ENCODE measurements at places on chromosomes 7 and 10. TPM values are rescaled to one million over a fixed set of nuclear protein-coding genes. Genes with fewer than 3 reads are reported as not detected.
A peak's percentile ranks its signal among the peaks of the same experiment; 100 is the strongest.

The TIMM23B gene
- 26.7 TPM for polyA plus RNA-seq

GRCh38 chr10:104498347-104499081 lies 142.6 kb upstream of the SORCS3 start:
- no peak for DNase-seq

GRCh38 chr7:13044309-13044708 lies 356.9 kb downstream of the ARL4A start:
- DNase-seq = no peak

The GDF2 gene
- polyA plus RNA-seq = not detected

GRCh38 chr10:99854860-99855259 lies 72.4 kb downstream of the ABCC2 start:
- peak; percentile 86 for DNase-seq

DNA sequence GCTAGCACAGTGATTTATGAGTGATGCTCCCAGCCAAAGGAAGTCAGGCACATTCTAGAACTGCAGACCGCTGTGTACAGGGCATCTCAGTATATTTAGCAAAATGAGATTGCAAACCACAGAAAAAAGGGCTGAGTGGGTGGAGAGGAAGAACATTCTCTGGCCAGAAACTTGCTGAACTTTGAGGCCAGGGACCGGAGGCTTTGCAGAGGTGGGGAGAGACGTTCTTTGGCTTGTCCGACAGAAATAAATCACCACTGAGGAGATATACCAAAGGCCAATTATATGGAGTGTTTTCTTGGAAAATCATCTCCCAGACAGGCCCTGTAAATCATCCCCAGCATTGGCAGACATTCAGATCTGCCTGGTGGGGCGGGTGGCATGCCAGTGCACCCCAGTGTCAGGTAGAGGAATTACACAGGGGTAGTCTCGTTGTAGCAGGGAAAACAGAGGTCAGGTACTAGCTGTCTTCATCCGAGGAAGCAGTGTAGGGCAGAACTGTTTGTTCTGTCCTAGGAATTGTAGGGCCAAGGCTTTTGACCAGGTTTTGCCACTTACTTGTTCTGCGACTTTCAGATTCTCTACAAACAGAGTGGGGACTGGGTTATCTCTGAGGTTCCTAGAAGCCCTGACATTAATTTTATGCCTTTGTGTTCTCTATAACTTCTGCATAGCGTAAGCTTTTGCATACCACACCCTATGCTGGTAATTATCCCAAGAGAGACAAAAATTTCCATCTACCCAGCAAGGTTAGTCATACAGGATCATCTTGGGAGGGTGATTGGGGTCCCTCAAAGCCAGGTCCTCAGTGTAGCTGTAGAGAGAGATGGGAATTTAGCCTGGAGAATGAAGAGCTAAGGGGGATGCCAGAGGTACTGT lies 655.6 kb downstream of the LRMDA start:
- DNase-seq = no peak

The TUBB8 gene
- polyA plus RNA-seq = 0.24 TPM

The CTAGE4 gene
- polyA plus RNA-seq = not detected

The BLNK gene
- 1.8 TPM for polyA plus RNA-seq

GRCh38 chr10:121590772-121591171 lies 7.5 kb downstream of the FGFR2 start:
- no peak for DNase-seq

The PPP1R9A gene
- polyA plus RNA-seq = 26.8 TPM

GRCh38 chr10:122267849-122268737 lies 3.0 kb upstream of the BTBD16 start:
- no peak for DNase-seq

All from muscle of back (tissue), 13 donors.